ENCODE measurements at places on chromosomes 6 and 20.

GRCh38 chr6:149319422-149319821, 1.9 kb downstream of the TAB2 start:
- no peak for DNase-seq

DNA sequence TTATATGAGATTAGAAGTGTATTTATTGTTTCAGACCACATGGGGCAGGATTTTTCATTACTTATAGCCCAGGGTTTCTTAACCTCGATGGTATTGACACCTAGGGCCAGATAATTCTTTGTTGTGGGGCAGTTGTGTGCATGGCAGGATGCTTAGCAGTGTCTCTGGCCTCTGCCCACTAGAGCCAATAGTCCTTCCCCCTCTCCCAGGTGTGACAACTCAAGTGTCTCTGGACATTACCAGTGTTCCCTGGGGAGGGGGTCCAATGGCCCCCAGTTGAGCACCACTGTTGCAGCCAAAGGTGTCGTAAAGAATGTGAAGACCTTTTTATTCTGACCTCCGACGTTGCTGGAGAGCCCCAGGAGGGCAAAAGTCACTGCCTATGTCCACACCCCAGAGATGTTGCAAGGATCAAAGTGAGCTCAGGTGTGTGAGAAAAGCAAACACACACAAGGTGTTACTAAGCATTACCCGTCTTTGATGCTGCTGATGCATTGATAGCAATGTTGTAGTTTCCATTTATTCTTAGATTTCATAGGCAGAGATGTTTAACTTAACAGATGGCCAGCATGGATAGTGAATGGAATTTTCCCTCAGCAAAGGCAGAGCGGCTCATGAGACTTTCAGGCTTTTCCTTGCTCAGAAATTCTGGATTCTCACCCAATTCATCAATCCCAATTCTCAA, 22.2 kb downstream of the BANF2 start:
- no peak for DNase-seq

- DNase-seq: no peak
Observed at GRCh38 chr6:148800536-148800935, 53.7 kb downstream of the UST start.

GRCh38 chr6:122033564-122034181, 365.8 kb upstream of the HSF2 start:
- DNase-seq: peak; percentile 40

GRCh38 chr6:6803180-6803977, 214.9 kb downstream of the LY86 start:
- no peak for DNase-seq

- DNase-seq: no peak
Observed at GRCh38 chr6:108940741-108941140, 92.5 kb downstream of the ARMC2 start.

DNA sequence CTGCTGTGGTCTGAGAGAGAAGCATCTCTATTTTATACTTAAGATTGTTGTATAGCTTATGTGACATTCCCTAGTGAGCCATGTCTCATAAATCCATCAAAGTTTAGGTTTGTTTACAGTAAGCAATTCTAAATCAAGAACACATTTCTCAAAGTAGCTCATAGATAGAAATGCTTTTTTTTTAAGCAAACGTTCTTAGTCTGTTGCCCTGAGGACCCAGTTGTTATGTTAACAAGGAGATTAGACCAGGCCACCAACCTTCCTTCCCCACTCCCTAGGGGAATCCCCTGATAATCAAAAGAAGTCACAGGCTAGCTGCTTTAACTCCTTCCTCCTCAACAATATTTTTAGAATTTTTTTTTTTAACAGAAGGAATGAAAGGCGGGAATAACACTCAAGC, 169.0 kb downstream of the FUT9 start:
- DNase-seq: no peak

- DNase-seq: no peak
Observed at GRCh38 chr6:154247119-154247861, 109.3 kb downstream of the IPCEF1 start.

Measured in NCI-H460 (cell line).